ENCODE measurements at places on chromosomes 2 and 18.

- DNase-seq, result peak; percentile 41
These were observed 224.5 kb downstream of the SLC4A3 start for GRCh38 chr2:219851801-219852481.

DNA sequence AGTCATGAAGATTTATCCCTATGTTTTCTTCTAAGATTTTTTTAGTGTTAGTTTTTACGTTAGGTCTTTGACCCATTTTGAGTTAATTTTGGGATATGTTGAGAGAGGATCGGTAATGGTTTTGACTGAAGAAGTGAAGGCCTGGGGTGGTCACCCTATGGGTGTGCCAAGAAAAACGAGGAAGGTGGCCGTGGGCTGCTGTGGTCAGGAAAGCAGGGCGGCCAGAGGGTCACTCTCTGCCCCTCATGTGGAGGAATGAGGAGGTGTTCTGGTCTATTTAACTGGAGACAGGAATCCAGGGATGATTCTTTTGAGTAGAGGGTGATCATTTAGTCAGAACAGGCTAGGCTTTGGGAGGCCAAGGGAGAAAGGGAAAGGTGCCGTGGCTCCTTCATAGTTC, 50.7 kb downstream of the MYO7B start:
- DNase-seq, result no peak

DNA sequence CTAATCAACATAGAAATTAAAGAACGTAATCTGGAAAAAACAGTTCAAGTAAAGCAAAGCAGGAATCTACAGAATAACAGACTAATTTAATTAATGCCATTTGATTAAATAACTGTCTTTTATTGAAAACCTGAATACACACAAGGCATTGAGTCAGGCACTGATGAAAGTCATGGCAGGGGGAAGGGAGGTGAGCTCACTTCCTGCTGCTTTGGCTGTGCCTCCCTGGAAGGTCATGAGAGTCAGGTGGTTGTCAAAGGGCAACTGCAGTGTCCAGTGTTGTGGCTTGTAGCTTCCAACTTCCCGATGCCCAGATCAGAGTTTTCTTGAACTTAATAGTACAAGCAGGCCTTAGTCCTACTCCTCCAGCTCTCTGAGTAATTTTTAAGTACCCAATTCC, 180.9 kb downstream of the PID1 start:
- peak; percentile 33 for DNase-seq

GRCh38 chr2:225615514-225615913, 216.0 kb downstream of the NYAP2 start:
- no peak for DNase-seq

DNA sequence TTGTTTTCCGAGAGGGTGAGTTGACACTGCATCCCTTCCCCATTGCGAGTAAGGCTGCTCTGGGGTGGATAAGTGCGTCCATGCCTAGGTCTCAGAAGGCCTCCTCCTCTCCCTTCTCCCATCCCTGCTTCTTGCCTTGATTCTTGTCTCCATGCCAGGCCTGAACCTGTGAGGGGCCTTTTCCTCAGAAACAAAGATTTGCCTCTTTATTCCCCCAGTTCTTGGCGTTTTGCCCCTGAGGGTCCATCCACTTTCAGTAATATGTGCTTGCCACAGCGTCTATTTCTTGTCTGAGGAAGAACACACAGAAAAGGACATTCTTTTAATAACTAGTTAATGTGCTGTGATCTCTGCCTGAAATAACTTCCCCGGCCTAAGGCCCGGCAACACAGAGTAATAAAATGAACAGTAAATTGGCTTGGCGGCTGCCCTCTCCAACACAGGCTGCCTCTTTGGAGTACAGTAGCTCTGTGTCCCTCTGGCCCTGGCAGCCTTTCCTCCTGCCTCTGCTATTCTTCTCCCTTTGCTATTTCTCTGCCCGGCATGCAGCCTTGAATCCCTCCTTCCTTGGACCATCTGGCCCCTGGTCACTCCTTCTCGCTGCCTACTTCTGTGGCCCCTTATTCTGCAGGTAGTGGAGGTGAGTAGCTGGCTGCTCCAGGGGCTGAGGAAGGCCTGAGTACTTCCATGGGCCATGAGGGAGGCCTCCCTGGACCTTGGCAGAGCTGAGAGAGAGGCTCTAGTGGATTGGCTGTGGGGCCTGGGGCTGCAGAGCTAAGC, 4.4 kb downstream of the EHD3 start:
- no peak for DNase-seq

DNA sequence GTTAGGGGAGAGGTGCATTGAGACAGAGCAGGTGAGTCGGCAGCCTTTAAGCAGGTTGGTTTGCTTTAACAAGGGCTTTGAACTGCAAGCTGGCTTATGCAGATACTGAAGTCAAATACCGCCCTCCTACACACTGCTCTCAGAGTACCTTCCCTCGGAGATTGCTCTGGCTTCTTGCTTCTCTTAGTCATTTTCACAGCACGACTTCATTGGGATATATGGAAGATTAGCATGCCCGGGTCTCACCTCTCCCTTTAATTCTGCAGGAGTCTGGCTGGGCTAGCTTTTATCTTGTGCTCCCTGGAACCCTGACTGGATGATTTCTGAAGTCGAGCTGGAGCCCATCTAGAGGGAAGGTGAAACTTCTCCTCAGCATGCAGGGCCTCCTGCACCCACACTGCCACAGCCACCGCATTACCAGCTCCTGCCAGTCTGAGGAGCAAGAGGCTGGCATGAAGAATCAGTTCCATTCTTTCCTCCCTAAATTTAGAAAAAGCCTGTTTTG, 395.5 kb upstream of the HNRNPA3 start:
- no peak for DNase-seq

DNA sequence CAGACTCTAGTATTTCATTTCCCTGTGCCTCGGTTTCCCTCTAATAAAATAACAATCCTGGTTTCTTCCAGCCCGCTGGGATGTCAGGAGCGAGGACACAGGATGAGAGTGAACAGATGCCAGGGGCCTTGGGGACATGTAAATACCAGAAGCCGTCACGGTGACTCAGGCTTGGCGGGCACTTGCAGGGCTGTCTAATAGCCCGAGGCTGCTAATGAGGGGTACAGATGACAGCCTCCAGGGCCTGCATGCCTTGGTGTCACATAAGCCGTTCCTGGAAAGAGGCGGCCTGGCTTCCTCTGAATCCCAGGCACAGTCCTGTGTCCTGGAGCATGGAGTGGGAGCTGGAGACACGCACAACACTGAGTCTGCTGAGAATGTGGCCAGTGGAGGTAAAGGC, 28.2 kb downstream of the HS1BP3 start:
- no peak for DNase-seq

GRCh38 chr18:78624646-78625279, 354.9 kb upstream of the SALL3 start:
- DNase-seq, result no peak

GRCh38 chr2:210180477-210180876, 9.3 kb upstream of the KANSL1L start:
- no peak for DNase-seq

DNA sequence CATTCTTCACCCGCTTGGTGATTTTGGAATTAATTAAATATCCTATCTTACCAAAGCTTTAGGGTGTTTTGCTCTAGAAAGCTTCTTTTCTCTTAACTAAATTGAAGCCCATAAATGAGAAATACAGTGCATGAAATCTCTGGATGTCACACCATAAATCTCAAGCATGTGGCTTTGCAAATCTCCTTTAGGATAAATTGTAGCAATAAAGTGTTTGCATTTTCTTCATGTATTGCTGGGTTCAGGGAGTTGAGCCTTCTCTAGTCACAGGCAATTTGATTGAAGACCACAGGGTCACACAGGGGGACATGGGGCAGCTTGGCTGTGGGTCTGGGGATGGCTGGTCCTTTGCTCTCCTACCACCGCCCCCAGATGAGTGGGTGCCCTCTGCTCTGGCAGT, 364.2 kb downstream of the CLIP4 start:
- no peak for DNase-seq

- no peak for DNase-seq
These were observed 471.1 kb upstream of the SMIM21 start for GRCh38 chr18:75898651-75899050.

- no peak for DNase-seq
These were observed 49.5 kb upstream of the TMEM87B start for GRCh38 chr2:112005406-112006075.
